SK-N-MC (cell line): ENCODE measurements at places on chromosomes 16 and 17.

DNA sequence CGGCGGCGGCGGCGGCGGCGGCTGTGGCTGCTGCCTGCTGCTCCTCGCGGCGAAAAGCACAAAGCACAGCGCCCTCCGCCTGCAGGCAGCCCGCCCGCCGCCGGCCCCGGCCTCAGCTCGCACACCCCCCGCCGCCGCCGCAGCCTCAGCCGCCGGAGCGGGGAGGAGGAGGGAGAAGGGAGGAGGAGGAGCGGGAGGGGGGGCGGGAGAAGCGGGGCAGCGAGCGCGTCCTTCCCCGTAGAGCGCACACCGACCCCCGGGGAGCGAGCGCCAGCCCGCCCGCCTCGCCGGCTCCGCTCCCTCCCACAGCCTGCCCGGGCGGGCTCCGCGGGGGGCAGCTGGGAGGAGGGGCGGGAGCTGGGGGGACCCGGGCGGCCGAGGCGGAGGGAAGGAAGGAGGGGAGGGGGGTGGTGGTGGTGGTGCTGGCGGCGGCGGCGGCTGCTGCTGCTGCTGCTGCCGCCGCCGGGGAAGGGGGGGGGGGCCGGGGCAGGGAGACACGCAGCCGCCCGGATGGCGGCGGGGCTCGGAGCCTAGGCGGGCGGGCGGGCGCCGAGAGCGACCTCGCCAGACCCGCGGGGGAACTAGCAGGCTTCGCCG is at the start of gene UBTF:
Gene UBTF, minus strand, starts transcription at position 60 of the 597 bp plus-strand sequence. CDS start 1,446 bp downstream, outside the sequence.
- no peak for DNase-seq

GRCh38 chr17:80445726-80446110 is 30.7 kb downstream of the NPTX1 start:
- no peak for DNase-seq

DNA sequence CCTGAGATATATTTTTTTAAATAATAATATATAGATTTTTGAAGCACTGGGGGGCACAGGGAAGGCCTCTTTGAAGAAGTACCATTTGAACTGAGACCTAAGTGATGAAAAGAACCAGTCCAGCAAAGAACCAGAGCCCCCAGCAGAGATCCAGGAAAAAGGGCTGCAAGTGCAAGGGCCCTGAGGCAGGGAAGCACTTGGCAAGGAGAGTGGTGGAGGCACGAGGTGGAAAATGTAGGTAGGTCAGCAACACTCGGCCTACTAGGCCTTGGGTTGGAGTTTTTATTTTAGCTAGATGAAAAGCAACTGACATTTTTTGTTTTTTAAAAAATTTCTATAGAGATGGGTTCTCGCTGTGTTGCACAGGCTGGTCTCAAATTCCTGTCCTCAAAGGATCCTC is 1.6 kb upstream of the CD19 start:
- DNase-seq = no peak

- no peak for DNase-seq
Measured at GRCh38 chr17:80716986-80717719, 172.5 kb downstream of the RPTOR start.

GRCh38 chr17:63685041-63685440 is 14.9 kb downstream of the LIMD2 start:
- DNase-seq = no peak
